DMS53 (cell line): ENCODE measurements at places on chromosomes 1 and 21.

GRCh38 chr1:100950781-100951180 lies 54.9 kb downstream of the SLC30A7 start:
- no peak for DNase-seq

DNA sequence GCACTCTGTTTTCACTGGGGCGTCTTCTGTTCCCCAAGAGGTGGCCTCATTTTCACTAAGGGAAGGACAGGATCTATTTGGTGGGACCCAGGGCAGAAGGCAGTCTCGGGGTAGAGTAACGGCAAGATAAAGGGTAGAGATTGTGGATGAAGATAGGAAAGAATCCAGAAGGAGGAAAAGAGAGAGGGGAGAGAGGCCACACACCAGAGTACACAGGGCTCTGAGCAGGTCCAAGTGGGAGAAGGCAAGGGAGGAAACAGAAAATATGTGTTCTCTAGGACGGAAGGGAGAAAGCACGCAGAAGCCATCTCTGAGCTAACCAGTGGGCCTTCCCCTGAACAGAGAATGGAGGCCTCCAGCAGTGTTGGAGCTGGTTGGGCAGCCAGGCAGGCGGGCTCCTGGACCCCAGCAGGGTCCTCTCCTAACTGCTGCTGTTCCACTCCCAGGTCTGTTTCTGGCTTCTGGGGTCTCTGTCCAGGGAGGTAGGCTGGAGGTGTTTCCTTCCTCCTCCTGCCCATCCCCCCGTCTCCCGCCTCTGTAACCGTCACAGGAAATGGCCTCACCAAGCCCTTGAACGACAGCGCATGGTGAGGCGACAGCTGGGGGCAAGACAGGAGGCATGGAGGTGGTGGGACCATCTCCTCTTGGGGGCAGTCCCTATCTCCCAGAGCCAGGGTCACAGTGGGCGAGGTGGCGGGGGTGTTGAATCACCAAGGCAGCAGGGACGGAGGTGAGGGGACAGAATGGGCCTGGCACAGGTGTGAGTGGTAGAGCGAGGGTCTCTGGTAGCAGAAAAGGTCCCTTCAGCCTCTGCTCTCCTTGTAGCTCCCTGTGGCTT lies 649 bp downstream of the PTPN7 start:
- no peak for DNase-seq

DNA sequence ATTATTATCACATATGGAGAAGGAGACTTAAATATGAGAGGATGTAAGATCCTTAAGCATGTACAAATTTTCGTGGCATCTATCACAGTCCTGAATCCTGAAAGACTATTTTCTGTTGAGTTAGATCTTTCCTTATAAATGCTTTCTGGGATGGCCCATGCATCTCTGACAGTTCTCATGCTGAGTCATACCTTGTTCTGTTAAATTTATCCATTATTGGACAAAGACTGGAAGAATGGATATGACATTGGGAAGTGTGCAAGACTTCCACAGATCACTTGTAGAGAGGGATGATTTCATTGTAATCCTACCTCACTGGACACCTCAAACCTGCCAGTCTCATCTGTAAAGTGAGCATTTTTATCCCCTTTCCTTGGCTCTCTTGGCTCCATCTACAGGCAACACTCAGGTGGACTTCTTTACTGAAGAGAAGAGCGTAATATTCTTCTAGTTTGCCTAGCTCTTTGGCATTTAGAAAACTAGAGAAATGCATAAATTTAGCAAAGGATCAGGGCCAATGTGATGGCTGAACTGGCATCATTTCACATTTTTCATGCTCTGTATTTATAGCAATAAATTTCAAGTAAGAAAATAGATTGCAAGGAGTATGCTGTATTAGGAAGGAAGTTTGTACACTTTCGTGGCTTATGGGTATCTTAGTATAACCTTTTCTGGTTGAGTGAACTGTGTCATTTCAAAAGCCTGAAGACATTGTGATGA lies 128.2 kb downstream of the NFIA start:
- peak; percentile 53 for DNase-seq

DNA sequence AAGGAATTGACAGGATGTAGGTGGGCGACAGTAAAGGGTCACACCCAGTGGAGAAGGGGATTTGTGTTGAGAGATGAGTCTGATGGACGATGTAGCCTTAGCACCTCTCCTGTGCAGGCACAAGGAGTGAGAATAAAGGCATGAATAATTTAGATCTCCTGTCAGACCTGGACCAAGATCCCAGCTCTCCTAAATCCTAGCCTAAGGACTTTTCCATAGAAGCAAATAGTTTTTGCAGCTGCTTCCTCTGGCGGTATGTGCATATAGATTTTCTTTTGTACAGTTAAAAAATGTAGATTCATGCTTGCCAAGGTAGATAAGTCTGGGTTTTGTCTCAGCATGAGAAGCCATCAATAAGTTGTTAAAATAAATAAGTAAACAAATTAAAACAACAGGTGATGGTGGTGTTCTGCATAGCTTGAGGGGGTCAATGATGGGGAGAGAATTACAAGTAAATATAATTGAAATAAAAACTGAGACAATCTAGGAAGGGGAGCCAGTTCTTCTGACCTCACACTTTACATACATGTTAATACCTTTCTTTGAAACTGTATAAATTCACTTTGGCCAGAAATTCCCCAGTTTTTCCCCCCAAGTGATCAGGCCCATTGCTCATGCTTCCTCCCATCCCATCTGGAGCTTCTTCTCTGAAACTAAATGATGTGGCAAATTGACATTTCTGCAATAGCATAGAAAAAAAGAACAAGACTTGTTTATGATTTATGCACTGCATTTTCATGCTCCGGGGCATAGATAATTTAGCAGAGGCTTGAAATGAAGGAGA lies 12.4 kb upstream of the ZP4 start:
- DNase-seq, result no peak

DNA sequence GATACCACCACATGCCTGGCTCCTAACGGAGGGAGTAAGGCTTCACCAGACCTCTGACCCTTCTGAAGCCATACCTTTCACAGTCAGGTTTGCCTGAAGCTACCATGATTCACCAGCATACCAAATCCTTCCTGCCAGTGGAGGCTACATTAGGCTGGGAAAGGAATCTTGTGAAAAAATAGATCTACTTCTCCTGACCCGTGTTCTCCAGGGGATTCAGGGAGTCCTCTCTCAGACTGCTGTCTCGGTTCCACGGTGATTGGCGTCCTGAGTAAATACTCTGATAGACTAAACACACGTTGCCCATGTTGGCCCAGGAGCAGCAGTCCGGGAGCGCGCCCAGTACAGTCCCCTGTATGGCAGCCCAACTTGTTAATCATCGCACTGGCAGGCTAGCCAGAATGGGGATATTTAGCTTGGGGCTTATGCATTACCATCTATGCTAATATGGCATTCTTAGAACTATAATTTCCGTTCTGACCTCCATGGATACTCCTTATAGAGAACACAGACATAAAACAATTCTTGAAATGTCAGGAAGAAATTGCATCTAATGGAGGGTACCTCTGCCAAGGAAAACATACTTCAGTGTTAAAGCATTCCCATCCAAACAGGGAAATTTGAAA lies 173.2 kb downstream of the ROR1 start:
- no peak for DNase-seq
